ENCODE measurements at places on chromosomes 3 and 15. TPM values are rescaled to one million over a fixed set of nuclear protein-coding genes. Genes with fewer than 3 reads are reported as not detected.
A peak's percentile ranks its signal among the peaks of the same experiment; 100 is the strongest.

GRCh38 chr3:9206287-9206686, 43.2 kb downstream of the SRGAP3 start:
- no peaks in the 10 kb centered on the region for H3K27me3 ChIP-seq
- DNase-seq, result no peak
- no peak overlapping the region for H3K27ac ChIP-seq
- no peak overlapping the region for H3K4me3 ChIP-seq

DNA sequence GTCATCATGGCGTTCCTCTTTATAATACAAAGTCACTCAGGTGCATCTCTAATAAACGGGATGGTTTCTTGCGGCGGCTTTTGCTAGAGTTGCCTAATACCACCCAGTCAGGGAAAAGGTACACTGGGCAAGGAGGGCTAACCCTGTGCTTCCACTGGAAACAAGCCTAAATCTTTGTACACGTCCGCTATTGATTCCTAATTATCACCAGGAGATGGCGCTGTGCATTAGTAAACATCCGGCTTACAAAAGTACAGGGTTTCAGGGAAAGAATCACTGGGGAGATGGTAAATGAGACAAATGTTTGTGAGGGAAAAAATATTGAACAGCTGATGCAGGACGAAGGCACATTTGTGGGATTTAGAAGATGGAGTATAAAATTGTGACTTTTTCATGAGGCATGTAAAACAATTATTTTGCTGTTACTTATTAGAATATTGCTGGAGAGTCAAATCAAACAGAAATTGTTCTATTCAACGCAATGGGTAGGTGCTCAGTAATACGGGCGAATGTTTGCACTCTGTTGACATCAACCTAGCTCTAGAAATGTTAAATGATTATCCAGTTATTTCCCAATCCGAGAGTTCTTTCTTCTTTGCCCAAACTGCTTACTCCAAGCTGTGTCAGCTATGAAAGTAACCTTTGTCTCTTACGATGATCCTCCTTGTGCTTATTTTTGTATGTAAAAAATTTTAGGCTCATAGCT, 50.6 kb downstream of the GMNC start:
- no peaks in the 10 kb centered on the region for H3K27me3 ChIP-seq
- H3K27ac ChIP-seq, result no peak overlapping the region
- peak; percentile 24 for DNase-seq
- no peaks in the 10 kb centered on the region for H3K36me3 ChIP-seq

- no peaks in the 10 kb centered on the region for H3K27me3 ChIP-seq
- H3K27ac ChIP-seq, result no peak overlapping the region
- no peaks in the 10 kb centered on the region for H3K36me3 ChIP-seq
- no peak for DNase-seq
- no peak overlapping the region for H3K4me3 ChIP-seq
Measured at GRCh38 chr3:156687023-156687422, 12.6 kb downstream of the TIPARP start.

- H3K4me3 ChIP-seq, result no peak overlapping the region
- DNase-seq, result no peak
- no peaks in the 10 kb centered on the region for H3K4me1 ChIP-seq
- H3K27ac ChIP-seq, result no peak overlapping the region
- no peaks in the 10 kb centered on the region for H3K36me3 ChIP-seq
- no peaks in the 10 kb centered on the region for H3K27me3 ChIP-seq
Measured at GRCh38 chr3:105533960-105534359, 167.3 kb downstream of the ALCAM start.

DNA sequence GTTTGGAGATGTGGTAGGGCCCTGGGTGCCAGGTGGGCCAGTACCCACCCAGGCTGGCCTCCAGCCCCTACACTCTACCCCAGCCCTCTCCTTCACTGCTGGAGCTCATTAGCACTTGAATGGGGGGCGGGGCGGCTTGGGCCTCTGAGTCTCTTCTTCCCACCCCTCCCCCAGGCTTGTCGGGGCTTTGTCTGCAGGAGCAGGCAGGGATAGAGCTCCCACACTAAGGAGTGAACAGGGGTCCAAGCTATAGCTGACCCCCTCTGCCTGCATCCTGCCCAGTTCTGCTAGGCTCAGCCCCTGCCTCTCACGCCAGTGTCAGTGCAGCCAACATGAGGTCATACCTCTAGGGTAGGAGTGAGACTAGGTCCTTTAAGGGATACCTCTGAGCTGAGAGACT, 5.2 kb downstream of the GNAI2 start:
- no peaks in the 10 kb centered on the region for H3K27me3 ChIP-seq
- no peak for DNase-seq
- no peak overlapping the region for H3K27ac ChIP-seq
- no peaks in the 10 kb centered on the region for H3K36me3 ChIP-seq
- no peak overlapping the region for H3K4me3 ChIP-seq
- H3K4me1 ChIP-seq, result peaks cover 23% of the 10 kb centered on the region

DNA sequence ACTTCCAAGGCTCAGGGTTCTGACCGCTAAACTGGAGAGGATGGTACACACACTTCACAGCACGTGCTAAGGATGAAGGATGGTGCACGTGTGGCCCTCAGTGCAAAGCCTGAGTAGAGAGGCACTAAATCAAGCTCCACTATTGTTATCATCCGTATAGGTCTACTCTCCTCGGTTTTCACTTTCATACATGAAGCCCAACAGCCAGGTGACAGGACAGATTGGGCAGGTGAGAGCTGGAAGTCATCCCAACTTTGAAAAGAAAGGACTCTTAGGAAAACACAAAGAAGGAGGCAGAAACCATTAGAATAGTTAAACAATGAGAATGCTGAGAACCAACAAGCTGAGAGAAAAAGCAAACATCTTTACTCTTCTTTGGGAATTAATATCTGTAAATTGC, 21.1 kb downstream of the MAGI1 start:
- DNase-seq, result no peak
- no peaks in the 10 kb centered on the region for H3K27me3 ChIP-seq
- H3K4me1 ChIP-seq, result peaks cover 2% of the 10 kb centered on the region
- H3K27ac ChIP-seq, result no peak overlapping the region

DNA sequence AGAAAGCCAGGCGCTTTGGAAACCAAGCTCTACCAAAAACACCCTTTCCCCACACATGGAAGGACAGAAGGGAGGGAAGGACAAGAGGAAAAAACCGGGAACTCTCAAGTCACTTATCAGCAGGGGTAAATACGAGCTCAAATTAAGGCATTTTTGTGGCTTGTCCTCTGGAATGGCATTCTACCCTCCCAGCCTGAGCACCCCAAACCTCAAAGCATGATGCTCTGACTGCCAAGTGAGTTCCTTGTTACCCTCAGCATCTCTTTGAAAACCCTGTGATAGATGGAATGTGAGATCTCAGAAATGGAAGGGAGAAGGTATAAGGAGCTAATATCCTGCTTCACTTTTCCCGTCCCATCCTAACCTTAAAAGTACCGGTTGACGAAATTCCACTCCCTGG, 8.1 kb upstream of the CSPG5 start:
- no peaks in the 10 kb centered on the region for H3K4me1 ChIP-seq
- no peaks in the 10 kb centered on the region for H3K36me3 ChIP-seq
- H3K4me3 ChIP-seq, result no peak overlapping the region
- no peak overlapping the region for H3K27ac ChIP-seq
- no peaks in the 10 kb centered on the region for H3K27me3 ChIP-seq
- DNase-seq, result no peak

DNA sequence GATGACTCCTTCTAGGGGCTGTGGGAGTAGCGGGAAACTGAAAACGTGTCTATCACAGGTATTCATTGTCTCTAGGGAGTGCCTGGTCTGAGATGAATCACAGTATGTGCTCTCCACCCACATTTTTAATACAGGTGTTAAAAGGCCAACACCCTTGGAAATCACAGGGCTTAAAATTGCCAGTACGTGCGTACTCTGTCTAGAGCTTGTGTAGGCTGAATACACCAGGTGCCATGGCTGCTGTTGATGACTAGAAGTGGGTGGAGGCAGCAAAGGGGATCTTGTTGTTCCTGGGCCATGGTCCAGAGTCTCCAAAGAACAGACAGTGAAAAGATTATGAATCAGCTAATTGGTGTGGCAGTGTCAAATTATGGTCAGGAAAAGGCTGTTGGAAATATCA, 35.1 kb upstream of the P3H2 start:
- no peak overlapping the region for H3K27ac ChIP-seq
- peaks cover 5% of the 10 kb centered on the region for H3K4me1 ChIP-seq
- H3K4me3 ChIP-seq, result no peak overlapping the region
- no peaks in the 10 kb centered on the region for H3K36me3 ChIP-seq

GRCh38 chr3:32912046-32912445, 39.4 kb upstream of the CCR4 start:
- H3K4me3 ChIP-seq, result no peak overlapping the region
- peaks cover 1% of the 10 kb centered on the region for H3K4me1 ChIP-seq

- H3K36me3 ChIP-seq, result no peaks in the 10 kb centered on the region
- H3K4me1 ChIP-seq, result peaks cover 5% of the 10 kb centered on the region
- no peak overlapping the region for H3K27ac ChIP-seq
- no peak overlapping the region for H3K4me3 ChIP-seq
- H3K27me3 ChIP-seq, result no peaks in the 10 kb centered on the region
- no peak for DNase-seq
Measured at GRCh38 chr3:125213364-125213755, 812 bp upstream of the SLC12A8 start.

DNA sequence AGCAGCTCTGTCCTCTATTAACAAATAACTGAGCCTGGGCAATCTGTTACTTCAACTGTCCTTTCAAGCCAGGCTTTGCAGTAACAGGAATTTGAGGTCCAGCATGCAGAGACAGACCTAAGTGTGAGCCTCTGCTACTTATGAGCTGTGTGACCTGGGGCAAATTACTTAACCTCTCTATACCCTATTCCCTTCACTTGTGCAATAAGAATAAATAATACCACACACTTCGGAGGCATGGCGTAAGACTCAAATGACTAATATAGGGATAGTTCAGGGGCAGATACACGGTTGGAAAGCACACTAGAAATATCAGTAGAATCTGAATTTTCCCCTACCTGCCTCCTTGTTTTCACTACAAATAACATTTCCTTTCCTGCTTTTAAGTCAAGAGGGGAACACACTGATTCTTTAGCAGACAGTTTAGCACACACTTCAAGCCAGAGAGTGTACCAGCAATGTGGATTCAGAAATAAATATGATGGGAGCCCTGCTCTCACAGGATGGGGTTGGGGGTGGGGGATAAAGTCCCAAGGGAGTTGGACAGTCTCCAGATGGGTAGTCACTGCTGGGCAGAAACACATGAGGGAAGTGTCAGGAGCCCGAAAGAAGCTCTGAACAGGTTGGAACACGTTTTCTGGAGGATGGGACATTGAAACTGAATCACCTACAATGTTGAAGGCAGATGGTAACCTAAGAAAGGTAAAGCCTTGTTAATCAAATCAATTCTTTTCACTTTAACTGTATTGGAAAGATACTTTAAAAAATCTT, 61.8 kb upstream of the RBP1 start:
- H3K27ac ChIP-seq, result no peak overlapping the region
- no peaks in the 10 kb centered on the region for H3K36me3 ChIP-seq
- no peak overlapping the region for H3K4me3 ChIP-seq
- DNase-seq, result no peak
- no peaks in the 10 kb centered on the region for H3K4me1 ChIP-seq

GRCh38 chr3:114872050-114872449, 275.0 kb downstream of the ZBTB20 start:
- no peak overlapping the region for H3K27ac ChIP-seq
- H3K27me3 ChIP-seq, result no peaks in the 10 kb centered on the region
- peaks cover 8% of the 10 kb centered on the region for H3K4me1 ChIP-seq
- no peak for DNase-seq

- no peaks in the 10 kb centered on the region for H3K4me1 ChIP-seq
- no peaks in the 10 kb centered on the region for H3K27me3 ChIP-seq
- H3K36me3 ChIP-seq, result no peaks in the 10 kb centered on the region
- DNase-seq, result no peak
- no peak overlapping the region for H3K27ac ChIP-seq
- H3K4me3 ChIP-seq, result no peak overlapping the region
Measured at GRCh38 chr3:156608601-156609514, 53.9 kb upstream of the SSR3 start.

DNA sequence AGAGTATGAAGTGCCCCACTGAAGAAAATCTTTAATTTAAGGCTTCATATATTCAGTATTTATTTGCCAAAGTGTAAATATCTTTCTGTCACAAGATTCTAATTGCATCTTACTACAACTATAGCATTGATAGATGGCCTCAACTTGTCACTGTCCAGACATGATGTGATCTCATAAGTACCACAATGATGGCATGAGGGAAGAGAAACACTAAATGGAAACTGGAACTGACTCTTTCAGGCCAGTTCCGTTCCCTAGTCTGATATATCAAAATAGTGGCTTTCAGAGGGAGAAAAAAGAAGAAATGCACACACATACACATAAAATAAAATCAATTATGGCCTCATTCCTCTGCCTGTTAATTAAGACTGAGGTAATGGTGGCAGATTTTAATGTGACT, 615.7 kb downstream of the TBL1XR1 start:
- H3K4me1 ChIP-seq, result no peaks in the 10 kb centered on the region
- H3K36me3 ChIP-seq, result no peaks in the 10 kb centered on the region
- no peaks in the 10 kb centered on the region for H3K27me3 ChIP-seq
- H3K27ac ChIP-seq, result no peak overlapping the region
- DNase-seq, result no peak

DNA sequence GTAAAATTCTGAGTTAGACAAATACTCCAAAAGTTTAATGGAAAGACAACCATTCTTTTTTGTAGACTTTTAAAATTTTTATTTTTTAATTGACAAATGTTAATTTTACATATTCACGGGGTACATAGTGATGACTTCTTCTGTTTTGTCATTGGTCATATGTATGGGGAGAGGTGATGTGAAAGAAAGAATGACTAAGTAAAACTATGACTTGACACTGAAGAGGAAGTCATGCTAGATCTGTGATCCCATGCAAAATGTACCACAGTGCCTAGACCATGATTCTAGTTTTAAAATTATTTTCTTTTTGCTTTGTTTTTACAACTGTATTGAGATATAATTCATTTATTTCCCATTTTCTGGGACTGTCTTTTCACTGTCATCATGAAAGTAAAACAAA, 281.6 kb downstream of the MBNL1 start:
- no peak overlapping the region for H3K4me3 ChIP-seq
- peaks cover 3% of the 10 kb centered on the region for H3K4me1 ChIP-seq
- H3K27ac ChIP-seq, result no peak overlapping the region
- H3K27me3 ChIP-seq, result no peaks in the 10 kb centered on the region
- DNase-seq, result no peak

CMTM8 gene
- 0.53 TPM for total RNA-seq

RBM15B gene
- 30.0 TPM for total RNA-seq

STRIT1 gene
- total RNA-seq, result not detected

GPR176 gene
- 0.68 TPM for total RNA-seq

RNF111 gene
- 36.6 TPM for total RNA-seq

ZPLD1 gene
- 0.13 TPM for total RNA-seq

CCDC54 gene
- total RNA-seq, result not detected
